ENCODE measurements at places on chromosomes 1 and 21.

DNA sequence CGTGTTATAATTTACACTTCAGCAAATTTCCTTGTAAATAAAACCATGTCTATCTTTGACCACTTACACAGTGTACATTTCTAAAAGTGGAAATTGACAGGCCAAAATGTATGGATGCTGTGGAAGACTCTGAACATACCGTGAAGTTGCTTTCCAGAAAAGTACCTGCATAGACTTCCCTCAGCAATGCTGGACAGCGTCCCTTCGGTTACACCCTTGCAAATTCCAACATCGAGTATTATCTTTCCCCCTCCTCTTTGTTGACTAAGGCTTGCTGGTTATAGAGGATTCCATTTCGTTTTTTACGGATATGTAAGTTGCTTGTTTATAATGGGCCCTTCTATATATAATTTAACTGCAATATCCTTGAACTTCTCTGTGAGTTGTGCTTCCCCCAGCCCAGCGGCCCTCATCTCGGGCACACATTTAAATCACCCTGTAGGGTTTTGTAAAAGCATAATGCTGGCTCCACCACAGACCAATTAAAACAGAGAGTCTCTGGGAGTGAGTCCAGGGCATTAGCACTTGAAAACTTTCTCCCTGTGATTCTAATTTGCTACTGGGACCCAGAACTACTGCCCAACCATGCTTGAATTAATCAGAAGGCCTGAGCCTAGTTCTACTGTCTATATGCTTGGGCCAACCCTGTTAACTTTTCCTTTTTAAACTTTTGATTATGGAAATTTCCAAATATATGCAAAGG, 230.3 kb downstream of the GRIK3 start:
- no peak for DNase-seq

DNA sequence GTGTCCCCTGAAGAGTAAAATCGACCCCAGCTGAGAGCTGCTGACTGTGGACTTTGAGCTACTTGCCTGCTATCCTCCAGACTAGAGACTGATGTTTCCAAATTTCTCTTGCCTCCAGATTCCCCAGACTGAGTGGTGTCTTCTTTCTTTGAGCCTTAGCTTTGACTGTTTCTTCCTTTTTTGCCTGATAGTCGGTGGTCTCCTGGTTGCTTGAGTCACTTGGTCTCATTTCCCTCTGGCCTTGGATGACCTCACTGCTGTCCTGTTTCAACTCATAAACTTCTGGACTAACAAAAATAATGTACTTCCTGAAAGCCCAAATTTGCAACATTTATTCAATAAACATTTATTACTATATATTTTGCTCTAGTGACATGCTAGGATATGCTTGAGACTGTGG, 52.9 kb upstream of the DIPK1A start:
- no peak for DNase-seq

DNA sequence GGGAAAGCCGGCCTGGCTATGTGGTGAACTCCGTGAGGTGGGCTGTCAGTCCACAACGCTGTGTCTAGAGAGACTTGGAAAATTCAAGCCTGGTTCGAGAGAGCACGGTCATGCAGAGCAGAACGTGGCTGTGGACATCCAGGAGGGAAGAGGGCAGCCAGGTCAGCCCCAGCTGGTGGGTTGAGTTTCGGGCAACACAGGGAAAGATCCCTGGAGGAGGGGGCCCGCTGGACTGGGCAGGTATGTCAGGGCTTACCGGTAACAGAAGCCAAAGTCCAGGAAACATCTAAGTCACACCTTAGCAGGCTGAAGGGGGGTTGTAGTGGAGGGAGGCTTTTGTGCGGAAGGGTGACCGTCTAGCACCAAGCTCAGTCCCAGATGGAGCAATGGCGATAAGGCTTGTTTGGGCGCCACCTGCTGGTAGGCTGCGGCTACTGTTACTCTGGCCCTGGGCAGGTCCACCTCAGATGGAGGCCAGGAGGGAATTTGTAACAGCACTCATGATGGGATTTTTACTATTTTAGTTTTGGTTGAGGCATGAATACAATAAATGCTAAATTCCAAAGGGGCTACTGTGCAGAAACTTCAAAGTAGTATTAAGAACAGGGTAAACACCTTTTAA, 143.3 kb upstream of the ZNF644 start:
- DNase-seq, result peak; percentile 59

DNA sequence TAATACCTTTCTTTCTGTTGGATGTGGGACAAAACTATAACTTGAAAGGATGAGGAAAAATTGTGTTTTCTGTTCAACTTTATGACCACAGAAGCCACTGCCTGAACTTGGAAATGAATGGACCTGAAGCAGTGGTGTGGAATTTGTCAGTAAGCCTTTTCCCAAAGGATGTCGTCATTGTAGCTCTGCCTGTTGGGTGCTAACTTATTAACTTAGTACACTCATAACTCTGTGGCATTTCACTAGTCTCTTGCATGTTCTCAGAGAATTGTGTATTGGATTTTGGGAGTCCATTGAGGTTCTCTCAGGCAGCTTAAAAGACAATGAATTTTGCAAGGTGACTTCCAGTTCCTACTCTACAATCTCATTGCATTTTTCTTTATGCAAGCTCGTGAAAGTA, 49.6 kb downstream of the KCNK2 start:
- DNase-seq, result no peak

GRCh38 chr1:87346130-87346814, 17.6 kb downstream of the LMO4 start:
- DNase-seq, result no peak

DNA sequence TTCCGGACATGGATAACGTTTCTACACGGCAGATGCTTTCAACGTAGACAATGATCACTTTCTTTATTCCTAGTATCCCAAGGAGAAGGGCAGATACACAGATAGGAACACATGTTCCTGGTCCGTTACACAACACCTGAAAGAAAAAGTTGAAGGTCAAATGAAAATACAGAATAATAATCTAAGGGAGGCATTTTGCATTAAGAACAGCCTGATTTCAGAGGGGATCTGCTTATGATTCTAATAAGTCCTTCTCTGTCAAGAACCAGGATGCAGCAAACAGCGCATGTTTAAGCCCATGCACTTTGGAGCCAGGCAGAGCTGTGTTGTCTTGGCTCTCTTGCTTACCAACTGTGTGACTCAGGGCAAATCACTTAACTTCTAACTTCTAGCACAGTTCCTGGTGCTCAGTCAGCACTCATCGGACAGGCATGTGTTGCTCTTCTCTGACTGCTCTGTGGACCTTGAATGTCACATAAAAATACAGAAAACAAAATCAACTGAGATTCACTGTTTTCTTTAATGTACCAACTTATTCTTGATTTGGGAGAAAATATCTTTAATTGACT, 56.3 kb upstream of the CNN3 start:
- peak; percentile 88 for DNase-seq

DNA sequence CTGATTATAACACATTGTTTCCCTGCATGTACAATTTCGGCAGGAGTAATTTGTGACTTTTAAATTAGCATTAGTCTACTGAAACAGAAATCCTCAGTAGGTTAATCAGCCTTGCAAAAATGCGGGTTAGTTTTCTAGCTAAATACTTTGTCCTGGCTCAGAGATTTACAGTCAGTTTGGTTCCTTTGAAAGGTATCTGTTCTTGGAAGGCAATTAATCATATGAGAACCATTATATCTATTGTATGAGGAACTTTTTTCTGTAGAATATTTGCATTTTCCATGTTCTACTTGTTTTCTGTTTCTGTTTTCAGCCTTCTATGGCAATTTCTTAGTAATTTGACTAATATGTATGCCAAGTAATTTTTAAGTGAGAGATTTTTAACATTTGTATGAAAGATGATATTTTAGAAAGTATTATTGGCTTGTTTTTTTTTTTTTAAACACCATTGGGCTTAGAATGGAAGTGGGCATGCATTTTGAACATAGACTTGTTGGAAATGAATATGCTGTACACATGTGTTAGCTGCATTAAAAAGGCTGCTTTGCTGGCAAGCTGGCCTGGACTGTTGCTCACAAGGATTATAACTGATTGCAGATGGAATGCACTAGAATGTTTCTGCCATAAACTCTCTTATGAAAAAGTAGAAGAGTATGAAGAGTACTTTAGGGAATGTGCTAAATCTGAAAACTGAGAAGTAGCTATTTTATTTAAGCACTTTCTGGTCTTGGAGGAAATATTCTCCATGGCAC, 26.2 kb downstream of the KIF1B start:
- DNase-seq, result no peak

GRCh38 chr1:201767339-201767738, 61.6 kb upstream of the IPO9 start:
- no peak for DNase-seq

- DNase-seq, result no peak
Measured at GRCh38 chr1:185804206-185804605, 70.0 kb downstream of the HMCN1 start.

- no peak for DNase-seq
Measured at GRCh38 chr1:68528243-68528642, 31.4 kb upstream of the DEPDC1 start.

DNA sequence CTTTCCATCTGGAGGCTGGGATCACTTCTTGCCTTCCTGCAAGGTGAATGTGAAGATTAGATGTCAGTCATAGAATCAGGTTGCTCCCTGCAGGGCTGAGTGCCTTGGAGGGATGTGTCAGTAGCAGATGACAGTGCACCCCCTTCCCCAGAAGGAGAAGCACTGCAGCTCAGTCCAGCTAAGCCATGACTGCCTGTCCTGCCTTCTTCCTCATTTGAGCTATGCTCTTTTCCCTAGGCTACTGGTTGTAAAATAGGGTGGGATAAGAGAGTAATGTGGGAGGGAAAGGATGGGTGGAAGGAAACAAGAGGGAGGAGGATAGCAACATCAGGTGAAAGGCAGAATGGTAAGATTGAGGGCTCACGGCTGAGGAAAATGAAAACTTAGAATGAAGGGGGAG, 11.1 kb upstream of the FABP3 start:
- DNase-seq, result no peak

GRCh38 chr1:234603221-234604204, 6.5 kb downstream of the IRF2BP2 start:
- DNase-seq, result peak; percentile 83

GRCh38 chr1:227068883-227069282, 128.8 kb downstream of the COQ8A start:
- DNase-seq, result peak; percentile 30

GRCh38 chr21:30620522-30620921, at the start of gene KRTAP20-4:
Gene KRTAP20-4 (plus strand): TSS chr21:30620627.
- DNase-seq, result no peak

DNA sequence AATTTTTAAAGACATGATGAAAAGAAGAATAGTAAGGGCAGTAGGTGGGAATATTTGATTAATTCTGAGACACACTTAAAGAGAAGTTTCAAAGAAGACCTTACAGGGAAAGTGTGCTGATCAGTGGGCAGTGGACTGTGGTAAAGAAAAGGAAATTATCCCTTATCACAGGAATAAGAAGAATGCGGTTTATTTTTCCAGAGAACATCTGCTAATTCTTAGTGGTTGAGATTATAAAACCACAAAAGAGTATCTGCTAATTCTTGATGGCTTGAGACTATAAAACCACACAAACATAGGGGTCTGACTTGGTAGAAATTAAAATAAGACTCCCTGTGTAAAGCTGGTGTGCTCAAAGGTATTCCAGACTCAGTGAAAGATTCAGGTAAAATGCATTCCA, 60.0 kb upstream of the KCTD3 start:
- DNase-seq, result peak; percentile 37

DNA sequence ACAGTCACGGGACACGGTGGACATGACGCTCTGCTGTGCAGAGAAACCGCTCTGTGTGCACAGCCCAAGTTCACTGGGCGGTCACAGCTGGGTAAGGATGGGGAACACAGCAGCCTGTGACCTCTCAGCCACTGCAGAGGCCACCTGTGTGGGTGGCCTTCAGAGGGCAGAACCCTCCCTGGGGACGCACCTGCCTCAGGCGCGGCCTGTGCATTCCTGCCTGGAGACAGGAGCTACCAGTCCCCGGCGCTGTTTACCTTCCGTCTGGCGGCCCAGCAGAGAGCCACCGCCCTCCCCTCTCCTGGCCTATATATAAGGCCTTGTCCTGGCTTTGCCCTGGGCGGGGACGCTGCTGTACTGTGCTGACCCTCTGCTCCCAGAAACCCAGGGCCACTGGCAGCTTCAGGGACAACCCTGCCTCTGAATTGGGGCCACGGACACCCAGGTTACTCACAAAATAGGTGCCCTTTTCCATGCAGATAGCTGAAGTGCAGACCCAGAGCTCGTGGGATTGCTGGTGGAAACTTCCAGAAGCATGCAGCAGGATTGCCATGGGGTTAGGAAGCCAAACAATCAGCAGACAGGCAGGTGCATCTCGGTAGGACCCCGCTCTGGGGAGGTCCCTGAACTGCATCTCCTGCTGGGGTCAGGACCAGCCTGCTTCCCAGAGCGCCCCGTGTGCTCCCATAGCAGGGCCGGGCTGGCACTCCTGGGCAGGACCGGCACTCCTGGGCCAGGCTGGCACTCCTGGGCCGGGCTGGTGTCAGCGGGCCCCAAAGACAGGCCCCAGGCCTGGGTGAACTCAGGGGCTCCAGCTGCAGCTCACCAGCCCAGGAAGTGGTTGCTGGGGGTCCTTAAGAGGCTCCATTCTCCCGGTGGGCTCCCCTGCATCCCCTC, 83.6 kb downstream of the SIK1 start:
- DNase-seq, result no peak

- no peak for DNase-seq
Measured at GRCh38 chr1:230069796-230070195, 2.8 kb downstream of the GALNT2 start.

DNA sequence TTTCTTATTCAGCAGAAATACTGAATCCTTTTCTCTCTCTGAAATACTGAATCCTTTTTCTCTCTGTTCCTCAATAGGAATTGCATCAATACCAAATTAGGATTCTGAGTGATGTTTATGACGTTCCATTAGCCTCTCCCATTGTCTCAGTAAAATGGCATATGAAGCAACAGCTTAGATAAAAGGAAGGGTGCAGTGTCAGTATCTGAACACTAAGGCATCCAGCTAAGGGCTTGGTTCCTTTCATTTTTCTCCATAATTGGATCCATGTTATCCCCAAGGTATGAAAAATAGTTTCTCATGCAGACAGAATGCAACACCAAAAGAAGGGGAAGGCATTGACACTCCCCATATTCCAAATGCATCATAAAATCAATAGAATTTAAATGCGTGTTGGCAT, 61.5 kb upstream of the RAVER2 start:
- DNase-seq, result no peak

DNA sequence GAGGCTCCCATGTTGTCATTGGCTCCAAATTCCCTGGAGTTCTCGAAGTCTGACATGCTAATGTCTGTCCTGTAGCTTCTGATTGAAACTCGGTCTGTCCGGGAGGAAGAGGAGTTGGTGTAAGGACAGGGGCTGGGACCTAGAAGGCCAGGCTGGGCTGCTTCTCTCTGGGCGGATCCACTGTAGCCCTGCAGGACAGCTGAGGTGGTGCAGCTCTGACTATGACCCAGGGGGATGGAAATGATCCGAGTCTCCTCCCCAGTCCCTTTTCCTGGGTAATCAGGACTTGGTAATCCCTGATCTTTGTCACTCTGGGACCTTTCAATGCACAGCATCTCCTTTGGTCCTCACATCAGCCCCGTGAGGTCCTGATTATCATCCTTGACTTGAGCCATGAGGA, 10.0 kb upstream of the FCMR start:
- DNase-seq, result no peak

DNA sequence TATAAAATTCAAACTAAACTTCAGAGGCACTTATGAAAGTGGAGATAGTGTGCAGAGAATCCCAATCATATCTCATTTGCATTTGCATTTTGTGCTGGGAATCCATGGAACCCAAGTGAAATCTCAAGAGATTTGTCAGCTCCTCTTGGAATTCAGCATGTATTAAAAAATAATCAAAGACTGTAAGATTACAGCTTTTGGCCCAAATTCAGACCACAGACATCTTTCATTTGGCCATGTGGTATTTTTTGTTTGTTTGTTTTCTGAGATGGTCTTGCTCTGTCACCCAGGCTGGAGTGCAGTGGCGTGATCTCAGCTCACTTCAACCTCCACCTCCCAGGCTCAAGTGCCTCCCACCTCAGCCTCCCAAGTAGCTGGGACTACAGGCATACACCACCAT, 3.8 kb upstream of the CACYBP start:
- peak; percentile 26 for DNase-seq

Measured in mesenchymal stem cell (in vitro differentiated cells and primary cell).